SHP77 (cell line): ENCODE measurements at places on chromosomes 5 and 9.

- no peak for DNase-seq
These were observed 31.2 kb downstream of the NANS start for GRCh38 chr9:98087420-98088354.

GRCh38 chr9:98807070-98807813, at the start of gene GALNT12:
Gene GALNT12 (plus strand): TSS chr9:98807670. CDS start chr9:98807699, 29 bp downstream.
- DNase-seq: no peak

DNA sequence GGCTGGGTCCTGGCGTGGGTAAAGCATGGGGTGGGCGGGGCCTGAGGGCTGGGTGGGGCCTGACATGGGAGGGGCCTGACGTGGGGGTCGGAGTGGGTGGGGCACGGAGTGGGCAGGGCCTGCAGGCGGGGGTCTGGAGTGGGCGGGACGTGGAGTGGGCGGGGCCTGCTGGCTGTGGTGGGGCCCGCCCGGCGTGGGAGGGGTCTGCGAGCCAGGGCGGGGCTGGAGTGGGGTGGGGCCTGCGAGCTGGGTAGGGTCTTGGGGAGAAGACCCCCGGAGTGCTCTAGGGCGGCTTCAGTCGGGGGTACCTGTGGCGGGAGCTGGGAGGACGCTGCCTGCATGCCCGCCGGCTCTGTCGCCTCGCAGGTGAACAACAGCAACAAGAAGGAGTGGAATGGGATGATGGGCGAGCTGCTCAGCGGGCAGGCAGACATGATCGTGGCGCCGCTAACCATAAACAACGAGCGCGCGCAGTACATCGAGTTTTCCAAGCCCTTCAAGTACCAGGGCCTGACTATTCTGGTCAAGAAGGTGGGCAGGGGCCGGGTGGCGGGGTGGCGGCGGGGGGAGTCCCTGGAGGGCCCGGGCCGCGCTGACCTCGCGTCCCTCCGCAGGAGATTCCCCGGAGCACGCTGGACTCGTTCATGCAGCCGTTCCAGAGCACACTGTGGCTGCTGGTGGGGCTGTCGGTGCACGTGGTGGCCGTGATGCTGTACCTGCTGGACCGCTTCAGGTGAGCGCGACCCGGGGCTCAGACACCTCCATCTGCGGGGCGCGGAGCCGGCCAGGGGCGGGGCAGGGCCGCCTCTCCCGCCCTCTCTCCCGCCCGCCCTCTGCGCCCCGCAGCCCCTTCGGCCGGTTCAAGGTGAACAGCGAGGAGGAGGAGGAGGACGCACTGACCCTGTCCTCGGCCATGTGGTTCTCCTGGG, 8.0 kb downstream of the LRRC26 start:
- DNase-seq: no peak

DNA sequence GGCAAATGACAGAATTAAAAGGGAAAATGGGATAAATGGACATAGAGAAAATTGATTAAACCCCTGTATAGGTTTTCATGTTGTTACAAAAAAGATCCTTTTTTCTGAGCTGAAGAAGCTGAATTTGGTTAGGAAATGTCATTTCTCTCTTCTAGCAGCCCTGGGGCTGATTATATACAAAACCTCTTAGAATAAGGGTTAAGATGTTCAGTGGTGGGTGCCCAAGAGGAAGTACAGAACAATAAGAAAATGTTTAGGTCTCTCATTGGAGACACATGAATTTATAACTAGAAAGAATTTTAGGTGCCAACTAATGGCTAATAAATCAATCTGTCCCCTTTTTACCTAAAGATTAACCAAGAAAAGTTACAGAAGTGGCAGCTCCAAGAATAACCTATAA, 14.2 kb downstream of the ABHD17B start:
- no peak for DNase-seq

DNA sequence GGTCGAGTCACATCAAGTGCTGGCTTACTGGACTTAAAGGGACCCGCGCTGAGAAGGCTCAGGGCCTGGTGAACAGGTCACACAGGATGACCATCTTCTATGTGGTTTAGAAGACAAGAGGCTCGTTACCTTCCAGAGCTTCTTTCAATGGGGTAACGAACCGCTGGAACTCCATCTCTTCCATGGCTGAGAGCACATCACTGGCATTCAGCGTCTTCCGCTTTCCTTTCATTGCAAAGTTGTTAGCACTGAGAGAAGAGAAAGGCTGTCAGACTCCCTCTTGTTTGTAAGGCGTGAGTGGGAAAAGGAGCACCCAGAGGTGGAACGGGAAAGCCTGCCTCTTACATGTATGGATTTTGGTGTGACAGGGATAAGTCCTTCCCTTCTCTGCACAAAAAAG, 994 bp downstream of the POLE3 start:
- no peak for DNase-seq

GRCh38 chr9:114321759-114322158, 1.1 kb upstream of the ORM1 start:
- no peak for DNase-seq

GRCh38 chr5:111926026-111926425, 169.0 kb upstream of the NREP start:
- DNase-seq: no peak

GRCh38 chr5:151683444-151683843, 3.3 kb downstream of the SPARC start:
- no peak for DNase-seq

- DNase-seq: no peak
These were observed 70.3 kb downstream of the INIP start for GRCh38 chr9:112647596-112647995.

- DNase-seq: no peak
These were observed 45.2 kb downstream of the CDC14B start for GRCh38 chr9:96574455-96574854.

DNA sequence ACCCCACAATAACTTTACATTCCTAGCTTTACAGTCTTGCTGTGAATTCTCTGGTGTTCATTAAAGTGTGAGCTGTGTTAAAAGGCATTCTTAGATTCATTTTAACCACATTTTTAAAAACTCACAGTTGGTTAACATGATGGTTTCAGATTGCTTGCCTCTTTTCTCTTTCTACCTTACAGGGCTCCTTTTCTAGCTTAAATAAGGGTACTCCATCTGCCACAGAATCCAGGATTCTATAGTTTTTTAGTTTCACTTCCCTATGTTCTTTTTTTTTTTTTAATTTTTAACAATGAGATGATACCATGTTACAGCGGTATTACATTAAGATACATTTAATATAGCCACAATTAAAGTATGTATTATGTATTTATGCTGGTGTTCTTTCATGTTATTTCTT, 3.9 kb upstream of the FBXO4 start:
- DNase-seq: no peak

DNA sequence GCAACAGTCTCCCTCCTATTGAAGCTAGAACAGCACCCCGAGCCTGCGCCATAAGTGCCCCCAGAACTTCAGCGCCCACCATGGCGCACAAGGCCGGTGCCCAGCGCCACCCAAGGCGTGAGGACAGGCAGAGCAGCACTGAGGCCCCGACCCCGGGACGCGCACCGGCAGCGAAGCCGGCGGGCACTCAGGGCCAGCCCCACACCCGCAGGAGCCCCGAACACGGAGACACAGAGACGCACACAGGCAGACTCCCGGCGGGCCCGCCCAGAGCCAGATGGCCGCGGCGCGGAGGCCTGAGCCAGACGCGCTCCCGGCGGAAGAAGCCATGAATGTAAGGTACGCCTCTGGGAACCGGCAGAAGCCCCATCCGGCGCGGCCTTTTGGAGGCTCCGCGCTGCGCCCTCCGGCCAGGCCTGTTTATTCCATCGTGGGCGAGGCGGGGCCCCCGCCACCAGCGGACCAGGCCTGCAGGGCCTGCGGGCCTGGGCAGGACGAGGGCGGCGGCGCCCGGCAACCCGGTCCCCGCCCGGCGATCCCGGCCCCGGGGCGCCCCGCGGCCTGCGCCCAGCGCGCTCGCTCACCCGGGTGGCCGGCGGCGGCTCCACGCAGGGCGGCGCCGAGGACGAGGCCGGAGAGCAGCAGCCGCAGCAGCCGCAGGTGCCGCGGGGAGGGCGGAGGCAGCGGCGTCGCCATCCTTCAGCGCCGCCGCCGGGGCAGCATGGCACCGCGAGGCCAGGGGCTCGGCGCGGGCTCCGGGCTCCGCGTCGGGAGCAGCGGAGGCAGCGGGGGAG, 486 bp downstream of the NPDC1 start:
- DNase-seq: no peak

DNA sequence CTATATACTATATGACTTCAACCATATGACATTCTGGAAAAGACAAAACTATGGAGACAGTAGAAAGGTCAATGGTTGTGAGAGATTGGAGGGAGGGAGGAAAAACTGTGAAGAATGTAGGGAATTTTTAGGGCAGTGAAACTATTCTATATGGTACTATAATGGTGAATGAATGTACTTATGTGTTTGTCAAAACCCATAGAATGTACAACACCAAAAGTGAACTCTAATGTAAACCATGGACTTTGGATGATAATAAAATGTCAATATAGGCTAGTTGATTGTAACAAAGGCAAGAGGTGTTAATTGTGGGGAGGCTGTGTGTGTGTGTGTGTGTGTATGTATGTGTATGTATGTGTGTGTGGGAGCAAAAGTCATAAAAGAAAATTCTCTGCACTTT, 10.8 kb upstream of the STOM start:
- no peak for DNase-seq

DNA sequence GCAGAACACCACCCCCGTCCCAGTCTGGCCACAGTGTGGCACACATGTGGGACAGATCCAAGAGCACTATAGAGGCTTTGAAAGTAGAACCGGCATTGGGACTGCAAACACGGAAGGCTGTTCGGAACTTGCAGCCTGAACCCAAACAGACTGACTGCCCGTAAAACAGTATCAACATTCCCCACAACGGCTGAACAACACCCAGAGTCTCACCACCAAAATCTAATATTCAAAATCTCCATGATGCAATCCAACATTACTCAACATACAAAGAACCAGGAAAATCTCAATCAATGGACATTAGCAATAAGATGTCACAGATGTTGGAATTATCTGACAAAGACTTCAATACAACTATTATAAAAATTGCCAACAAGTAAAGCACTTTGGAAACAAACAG, 82.3 kb downstream of the ROR2 start:
- DNase-seq: no peak

DNA sequence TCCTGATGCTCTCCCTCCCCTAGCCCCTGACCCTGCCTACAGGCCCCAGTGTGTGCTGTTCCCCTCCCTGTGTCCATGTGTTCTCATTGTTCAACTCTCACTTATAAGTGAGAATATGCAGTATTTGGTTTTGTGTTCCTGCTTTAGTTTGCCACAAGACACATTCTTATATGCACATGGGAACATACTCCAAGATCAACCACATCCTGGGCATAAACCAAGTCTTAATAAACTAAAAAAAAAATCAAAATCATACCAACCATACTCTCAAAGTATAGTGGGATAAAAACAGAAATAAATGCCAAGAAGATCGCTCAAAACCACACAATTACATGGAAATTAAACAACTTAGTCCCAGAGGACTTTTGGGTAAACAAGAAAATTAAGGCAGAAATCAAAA, 11.2 kb upstream of the ZCCHC9 start:
- DNase-seq: no peak

DNA sequence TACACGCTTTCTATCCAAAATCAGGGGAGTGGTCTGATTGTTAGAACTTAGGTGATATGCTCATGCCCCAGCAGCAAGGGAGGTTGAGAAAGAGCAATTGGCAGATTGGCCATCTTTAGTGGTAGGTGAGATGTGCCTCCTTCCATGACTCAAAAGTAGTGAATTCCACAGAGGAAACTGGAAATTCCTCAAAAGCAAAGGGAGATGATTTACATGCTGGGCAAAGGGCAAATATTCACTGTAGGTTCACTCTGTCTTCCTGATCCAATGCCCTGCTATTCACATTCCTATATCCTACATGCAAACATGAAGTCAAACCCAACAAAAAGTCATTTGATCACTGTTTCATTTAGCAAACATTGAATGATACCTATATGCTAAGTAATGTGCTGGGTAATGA, 130.1 kb upstream of the ZNF608 start:
- no peak for DNase-seq

DNA sequence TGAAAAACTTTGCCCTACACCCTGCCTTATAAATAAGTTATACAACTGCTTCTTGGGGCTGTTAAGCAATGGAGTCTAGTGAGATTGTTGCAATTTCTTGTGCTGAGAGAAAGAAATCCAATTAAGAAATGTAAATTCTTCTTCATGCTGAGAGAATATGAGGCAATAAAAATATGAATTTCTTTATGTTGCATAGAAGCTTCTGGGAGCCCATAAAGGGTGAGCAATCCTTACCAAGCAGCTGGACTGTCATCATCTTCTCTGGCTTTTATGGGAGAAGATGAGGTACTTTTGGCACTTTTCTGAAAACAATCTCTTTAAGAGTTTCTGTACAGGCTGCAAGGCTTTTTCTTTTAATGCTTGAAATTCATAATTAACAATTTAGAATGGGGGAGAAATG, 204.3 kb downstream of the DMRTA1 start:
- no peak for DNase-seq

GRCh38 chr5:139407517-139407916, 3.6 kb upstream of the SPATA24 start:
- DNase-seq: no peak

GRCh38 chr5:72108202-72109061, 1.2 kb downstream of the MAP1B start:
- peak; percentile 73 for DNase-seq

DNA sequence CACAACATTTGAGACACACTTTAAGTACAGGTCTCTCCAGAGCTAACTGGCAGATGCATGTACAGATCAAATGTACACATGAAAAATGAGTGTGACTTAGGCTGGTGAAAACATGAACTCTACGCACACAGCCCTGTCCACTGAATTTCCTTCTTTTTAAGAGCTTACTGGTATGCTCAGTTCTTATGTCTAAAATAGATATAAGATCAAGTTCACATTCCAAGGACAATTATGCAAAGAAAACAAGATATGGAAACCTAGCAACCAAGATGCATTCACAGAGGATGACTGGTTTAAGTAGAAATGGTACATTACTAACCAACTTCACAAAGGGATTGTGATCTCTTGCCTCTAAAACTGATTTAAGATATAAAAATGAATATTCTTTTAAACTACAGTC, 56.7 kb downstream of the TLE1 start:
- no peak for DNase-seq

- no peak for DNase-seq
These were observed 549.1 kb downstream of the CDK5RAP2 start for GRCh38 chr9:120030847-120031246.

DNA sequence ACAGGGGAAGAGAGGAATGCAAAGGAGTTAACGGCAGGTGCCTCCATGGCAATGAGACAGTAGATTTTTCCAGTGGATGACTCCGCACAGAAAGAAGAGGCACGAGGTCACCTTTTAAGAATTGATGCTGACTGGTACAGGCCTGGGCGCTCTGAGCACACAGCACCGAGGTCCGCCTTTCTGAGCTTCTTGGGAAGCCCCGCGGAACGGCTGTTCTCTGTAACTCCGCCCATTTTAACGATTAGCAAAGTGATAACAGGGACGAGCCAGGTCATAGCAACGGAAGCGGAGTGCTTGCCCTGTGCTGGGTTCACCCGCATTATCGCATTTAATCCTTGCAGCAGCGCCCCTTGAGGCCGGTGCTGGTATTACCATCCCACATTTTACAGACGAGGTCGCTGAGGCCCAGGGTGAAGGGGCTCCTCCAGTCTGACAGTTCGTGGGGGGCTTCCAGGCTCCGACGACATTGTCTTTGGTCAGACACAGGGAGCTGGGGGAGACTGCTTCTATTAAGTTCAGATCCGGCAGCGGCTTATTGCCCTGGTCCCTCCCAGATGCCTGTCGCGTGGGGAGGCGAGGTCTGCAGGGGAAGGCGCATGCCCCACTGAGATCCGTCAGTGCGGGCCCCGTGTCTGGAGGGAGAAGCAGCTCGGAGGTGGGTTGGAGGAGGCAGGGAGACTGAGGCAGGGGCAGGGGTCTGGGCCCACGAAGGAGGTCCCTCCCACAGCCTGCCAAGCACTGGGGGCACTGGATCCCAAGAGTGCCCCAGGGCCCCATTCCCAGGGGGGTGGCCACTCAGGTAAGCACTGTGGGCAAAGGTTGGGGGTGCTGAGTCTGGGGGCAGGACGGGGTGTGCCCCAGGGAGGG, 22.3 kb upstream of the HMCN2 start:
- DNase-seq: peak; percentile 71
